ENCODE measurements at places on chromosomes 4 and X. TPM values are rescaled to one million over a fixed set of nuclear protein-coding genes. Genes with fewer than 3 reads are reported as not detected.

TLR3 gene
- 9.1 TPM for total RNA-seq

TCP11X2 gene
- total RNA-seq, result not detected

POU3F4 gene
- total RNA-seq, result not detected

GPR78 gene
- 3.8 TPM for total RNA-seq

DSPP gene
- total RNA-seq, result not detected

PDZD4 gene
- 8.8 TPM for total RNA-seq

SLC9B1 gene
- 3.2 TPM for total RNA-seq

DNA sequence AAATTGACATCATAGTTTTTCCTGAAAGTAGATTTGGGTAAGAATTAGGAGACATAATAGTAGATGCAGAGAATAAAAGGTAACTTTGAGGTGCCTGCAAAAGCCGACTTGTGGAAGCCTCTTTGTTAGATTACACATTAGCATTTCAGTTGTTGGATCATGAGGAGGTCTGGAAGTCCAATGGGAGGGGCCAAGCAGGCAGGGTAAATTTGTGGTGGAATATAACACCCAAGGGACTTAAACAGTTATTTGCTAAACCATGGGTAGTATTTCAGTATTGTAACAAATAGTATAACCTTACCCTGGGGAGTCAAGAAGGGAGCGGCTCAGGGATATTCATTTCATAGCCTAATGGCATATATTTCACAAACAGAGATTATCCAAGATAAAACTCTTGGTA is 810.7 kb upstream of the AMOT start:
- H3K27me3 ChIP-seq, result no peaks in the 10 kb centered on the region
- peaks cover 3% of the 10 kb centered on the region for H3K4me1 ChIP-seq
- H3K4me3 ChIP-seq, result no peak overlapping the region
- H3K27ac ChIP-seq, result no peak overlapping the region
- no peak for DNase-seq
- no peaks in the 10 kb centered on the region for H3K36me3 ChIP-seq

GRCh38 chr4:20085156-20085555 is 166.5 kb upstream of the SLIT2 start:
- H3K4me1 ChIP-seq, result no peaks in the 10 kb centered on the region
- DNase-seq, result no peak
- no peak overlapping the region for H3K4me3 ChIP-seq
- no peak overlapping the region for H3K27ac ChIP-seq
- H3K36me3 ChIP-seq, result no peaks in the 10 kb centered on the region

DNA sequence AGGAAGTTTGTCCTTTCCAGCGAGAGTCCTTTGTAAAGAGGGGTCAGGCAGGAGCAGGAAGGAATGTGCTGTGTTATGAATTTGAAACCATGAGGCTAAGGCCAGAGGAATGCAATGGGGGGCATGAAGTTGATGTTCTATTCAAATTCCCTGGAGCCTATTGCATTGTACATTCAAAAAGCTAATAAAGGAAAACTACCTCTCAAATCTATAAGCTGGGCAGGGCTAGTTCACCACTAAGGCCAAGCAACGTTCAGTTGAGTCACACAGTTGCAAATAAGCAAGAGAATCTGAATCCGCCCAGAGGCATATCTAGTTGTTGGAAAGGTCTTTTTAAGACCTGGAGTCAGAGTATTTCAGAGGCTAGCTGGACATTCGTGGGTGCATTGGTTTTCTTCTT is 148.3 kb downstream of the DCTD start:
- H3K27me3 ChIP-seq, result no peaks in the 10 kb centered on the region
- H3K27ac ChIP-seq, result no peak overlapping the region
- H3K36me3 ChIP-seq, result peaks cover 13% of the 10 kb centered on the region
- peaks cover 3% of the 10 kb centered on the region for H3K4me1 ChIP-seq

DNA sequence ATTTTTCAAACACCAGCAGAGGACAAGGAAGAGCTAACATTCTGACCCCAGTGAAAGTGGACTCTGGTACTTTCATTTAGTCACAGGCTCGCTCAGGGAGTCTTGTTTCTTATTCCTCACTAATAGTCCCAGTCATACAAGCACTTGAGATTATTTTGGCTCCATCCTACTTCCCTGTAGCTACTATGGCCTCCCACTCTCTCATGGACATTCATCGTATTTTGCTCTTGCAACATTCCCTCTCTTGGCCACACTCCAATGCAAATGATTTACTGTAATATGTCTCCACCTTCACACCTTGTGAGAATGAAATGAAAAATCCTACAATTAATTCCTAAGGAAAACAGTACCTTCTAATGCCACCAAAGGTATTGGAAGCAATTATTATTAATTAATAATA is 21.3 kb downstream of the PLRG1 start:
- peaks cover 20% of the 10 kb centered on the region for H3K27me3 ChIP-seq
- peaks cover 21% of the 10 kb centered on the region for H3K4me1 ChIP-seq

- H3K27ac ChIP-seq, result no peak overlapping the region
- H3K27me3 ChIP-seq, result no peaks in the 10 kb centered on the region
- peaks cover 20% of the 10 kb centered on the region for H3K4me1 ChIP-seq
- no peak overlapping the region for H3K4me3 ChIP-seq
These were observed 226.6 kb downstream of the NSUN7 start for GRCh38 chr4:40976343-40976742.

- H3K4me1 ChIP-seq, result peaks cover 3% of the 10 kb centered on the region
- H3K4me3 ChIP-seq, result no peak overlapping the region
- no peak for DNase-seq
- no peaks in the 10 kb centered on the region for H3K27me3 ChIP-seq
These were observed 69.7 kb upstream of the EGFL6 start for GRCh38 chrX:13499736-13500135.

- H3K27ac ChIP-seq, result no peak overlapping the region
- H3K4me1 ChIP-seq, result peaks cover 19% of the 10 kb centered on the region
- no peaks in the 10 kb centered on the region for H3K27me3 ChIP-seq
- DNase-seq, result no peak
These were observed 66.1 kb downstream of the CCKAR start for GRCh38 chr4:26424153-26424552.

GRCh38 chr4:47031751-47032404 is 511 bp downstream of the GABRB1 start:
- H3K27ac ChIP-seq, result no peak overlapping the region
- H3K4me3 ChIP-seq, result peak overlapping the region; percentile 63
- peaks cover 68% of the 10 kb centered on the region for H3K27me3 ChIP-seq
- H3K36me3 ChIP-seq, result no peaks in the 10 kb centered on the region
- DNase-seq, result no peak
- peaks cover 14% of the 10 kb centered on the region for H3K4me1 ChIP-seq

- no peak overlapping the region for H3K27ac ChIP-seq
- DNase-seq, result no peak
- no peaks in the 10 kb centered on the region for H3K27me3 ChIP-seq
These were observed 313.4 kb downstream of the TENM3 start for GRCh38 chr4:182556580-182556979.

DNA sequence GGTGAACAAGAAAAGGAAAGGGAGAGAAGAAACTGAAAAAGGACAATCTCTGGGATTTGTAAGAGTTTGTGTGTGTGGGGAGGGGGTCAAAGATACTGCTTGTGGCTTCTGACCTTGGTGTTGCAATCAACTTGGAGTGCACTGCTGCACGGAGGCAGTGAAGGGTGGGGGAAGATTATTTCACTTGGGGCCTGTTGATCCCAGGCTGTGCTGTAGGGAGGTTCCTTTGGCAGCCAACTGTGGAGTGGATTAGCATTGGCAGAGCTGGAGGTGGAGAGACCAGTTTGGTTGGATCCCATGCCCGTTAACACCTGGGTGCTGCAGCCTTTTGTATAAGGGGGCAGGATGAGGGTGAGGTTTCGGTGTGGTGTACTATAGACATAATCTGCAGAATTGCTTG is 38.2 kb downstream of the AFF1 start:
- H3K36me3 ChIP-seq, result no peaks in the 10 kb centered on the region
- H3K27ac ChIP-seq, result no peak overlapping the region
- DNase-seq, result no peak
- H3K4me3 ChIP-seq, result no peak overlapping the region
- peaks cover 15% of the 10 kb centered on the region for H3K4me1 ChIP-seq

- H3K4me1 ChIP-seq, result peaks cover 55% of the 10 kb centered on the region
- no peaks in the 10 kb centered on the region for H3K27me3 ChIP-seq
- H3K36me3 ChIP-seq, result no peaks in the 10 kb centered on the region
- H3K4me3 ChIP-seq, result no peak overlapping the region
- DNase-seq, result peak; percentile 74
These were observed 714.5 kb upstream of the TENM3 start for GRCh38 chr4:181528570-181529184.

DNA sequence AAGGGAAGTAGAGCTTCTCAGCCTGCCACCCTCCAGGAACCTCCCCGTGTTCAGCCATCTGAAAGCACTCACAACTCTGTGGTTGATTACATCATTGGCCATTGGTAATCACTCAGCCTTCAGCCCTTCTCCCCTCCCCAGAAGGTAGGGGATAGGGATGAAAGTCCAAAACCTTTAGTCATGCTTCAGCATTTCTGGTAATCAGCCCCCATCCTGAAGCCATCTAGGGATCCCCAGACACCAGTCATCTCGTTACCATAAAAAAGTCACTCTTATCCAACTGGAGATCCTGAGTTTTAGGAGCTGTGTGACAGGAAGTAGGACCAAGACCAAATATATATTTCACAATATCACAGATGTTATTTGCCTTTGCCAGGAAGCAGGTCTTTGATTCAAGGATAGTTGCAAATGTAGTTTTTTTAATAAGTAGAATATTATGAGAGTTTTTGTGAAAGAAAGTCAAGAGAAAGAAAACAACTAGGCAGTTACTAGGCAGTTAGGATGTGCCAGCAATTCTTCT is 364.6 kb upstream of the NOCT start:
- no peaks in the 10 kb centered on the region for H3K27me3 ChIP-seq
- no peak for DNase-seq
- no peak overlapping the region for H3K27ac ChIP-seq
- no peaks in the 10 kb centered on the region for H3K4me1 ChIP-seq

GRCh38 chrX:1075741-1076140 is 136.7 kb downstream of the CRLF2 start:
- H3K4me1 ChIP-seq, result no peaks in the 10 kb centered on the region
- no peak for DNase-seq
- H3K4me3 ChIP-seq, result no peak overlapping the region
- no peaks in the 10 kb centered on the region for H3K36me3 ChIP-seq
- peaks cover 10% of the 10 kb centered on the region for H3K27me3 ChIP-seq

DNA sequence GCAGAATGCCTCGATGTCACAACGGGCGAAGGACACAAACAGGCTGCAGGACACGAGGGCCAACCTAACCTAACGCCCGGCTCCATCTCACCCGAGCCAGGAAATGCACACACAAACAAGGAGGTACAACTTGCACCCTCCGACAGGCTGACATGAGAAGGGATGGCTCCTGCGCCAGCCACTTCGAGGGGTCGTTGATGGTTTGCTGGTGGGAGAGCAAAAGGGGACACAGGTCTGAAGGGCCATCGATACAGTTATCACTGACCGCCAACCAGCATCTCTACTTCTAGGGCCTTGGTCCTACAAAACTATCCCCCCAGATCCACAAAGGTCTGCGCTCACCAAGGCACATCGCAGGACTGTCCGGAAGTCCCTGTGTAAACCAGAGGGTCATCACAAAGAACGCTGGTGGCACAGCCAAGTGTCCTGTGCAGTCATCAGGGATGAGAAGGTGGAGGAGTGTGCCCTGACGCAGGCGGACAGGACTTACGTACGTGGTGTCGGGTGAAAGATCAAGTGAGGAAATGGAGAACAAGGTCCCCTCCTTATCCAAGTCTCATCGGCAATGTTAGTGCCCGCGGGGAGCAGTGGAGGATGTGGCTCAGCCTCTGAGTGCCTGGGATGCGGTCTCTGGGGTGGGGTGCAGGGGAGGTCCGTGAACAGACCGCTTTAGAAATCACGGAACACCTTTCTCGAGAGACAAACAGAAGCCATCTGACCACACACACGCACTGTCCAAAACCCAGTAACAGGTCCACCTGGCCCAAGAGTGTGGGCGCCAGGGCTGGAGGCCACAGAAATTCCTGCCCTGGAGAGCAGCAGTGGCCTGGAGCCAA is 7.0 kb downstream of the MXD4 start:
- peaks cover 12% of the 10 kb centered on the region for H3K36me3 ChIP-seq
- H3K27ac ChIP-seq, result peak overlapping the region; percentile 86
- H3K4me3 ChIP-seq, result no peak overlapping the region
- peak; percentile 8 for DNase-seq
- H3K27me3 ChIP-seq, result no peaks in the 10 kb centered on the region
- peaks cover 15% of the 10 kb centered on the region for H3K4me1 ChIP-seq

GRCh38 chr4:99803566-99804101 is 13.0 kb upstream of the DAPP1 start:
- H3K36me3 ChIP-seq, result no peaks in the 10 kb centered on the region
- no peak for DNase-seq
- H3K4me1 ChIP-seq, result peaks cover 8% of the 10 kb centered on the region
- H3K4me3 ChIP-seq, result no peak overlapping the region
- H3K27ac ChIP-seq, result no peak overlapping the region

Measured in mesothelial cell of epicardium (in vitro differentiated cells).